Caki2 (cell line): ENCODE measurements at places on chromosomes 12 and 14.

DNA sequence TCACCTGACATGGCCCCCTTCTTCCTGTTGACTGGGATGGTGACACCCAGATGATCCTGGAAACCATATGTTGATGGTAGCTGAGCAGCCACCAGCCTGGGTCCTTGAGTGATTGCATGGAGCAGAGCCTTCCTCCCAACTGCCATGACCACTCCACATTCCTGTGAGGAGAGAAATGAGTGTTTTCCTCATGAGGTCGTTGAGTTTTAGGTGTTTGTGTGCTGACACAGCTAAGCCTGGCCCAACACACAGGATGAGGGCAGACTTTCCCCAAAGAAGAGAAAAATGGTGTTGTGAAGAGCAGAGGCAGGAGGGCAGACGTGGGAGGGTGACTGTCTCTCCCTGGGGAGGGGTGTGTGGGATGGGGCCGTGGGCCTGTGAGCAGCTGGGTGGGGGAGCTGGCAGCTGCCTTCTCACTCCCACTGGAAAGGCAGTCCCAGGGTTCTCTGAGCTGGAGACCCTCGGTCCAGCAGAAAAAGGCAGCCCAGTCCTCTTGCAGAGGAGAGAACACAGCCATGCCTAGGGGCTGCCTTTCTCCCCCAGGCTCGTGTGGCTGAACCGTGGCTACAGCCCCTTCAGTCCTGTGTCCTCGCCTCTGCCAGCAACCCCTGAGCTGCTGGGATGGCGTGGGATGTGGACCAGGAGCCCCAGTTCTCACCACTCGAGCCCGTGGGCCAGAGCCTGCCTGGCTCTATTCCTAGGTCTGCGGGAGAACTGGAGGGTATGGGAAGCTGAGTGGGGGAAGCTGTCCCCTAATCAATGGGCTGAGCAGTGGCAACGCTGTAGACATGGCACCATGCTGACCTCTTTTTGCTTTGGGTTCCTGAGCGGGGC, 257.0 kb downstream of the ADGRD1 start:
- DNase-seq, result no peak

- no peak for DNase-seq
These were observed 3.7 kb downstream of the TMEM52B start for GRCh38 chr12:10182354-10183049.

- DNase-seq, result peak; percentile 84
These were observed 65.0 kb downstream of the PITPNM2 start for GRCh38 chr12:123085730-123086487.

DNA sequence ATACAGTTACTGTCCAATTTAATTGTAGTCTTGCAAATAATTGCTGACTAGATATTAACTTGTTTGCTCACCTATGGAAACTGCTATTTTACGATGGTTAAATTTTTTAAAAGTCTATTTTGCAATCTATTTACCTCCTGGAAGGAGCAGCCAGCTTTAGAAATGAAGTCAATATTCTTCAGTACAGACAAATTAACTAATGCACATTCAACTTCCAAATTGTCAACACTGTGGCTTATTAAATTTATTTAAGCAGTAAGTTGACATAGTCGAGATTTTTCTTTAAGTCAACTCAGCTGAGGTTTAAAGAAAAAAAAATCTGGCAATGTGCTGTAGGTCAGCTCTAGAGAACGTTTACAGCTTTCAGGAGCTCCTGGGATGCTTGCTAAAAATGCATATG, 221.2 kb downstream of the SSPN start:
- no peak for DNase-seq

DNA sequence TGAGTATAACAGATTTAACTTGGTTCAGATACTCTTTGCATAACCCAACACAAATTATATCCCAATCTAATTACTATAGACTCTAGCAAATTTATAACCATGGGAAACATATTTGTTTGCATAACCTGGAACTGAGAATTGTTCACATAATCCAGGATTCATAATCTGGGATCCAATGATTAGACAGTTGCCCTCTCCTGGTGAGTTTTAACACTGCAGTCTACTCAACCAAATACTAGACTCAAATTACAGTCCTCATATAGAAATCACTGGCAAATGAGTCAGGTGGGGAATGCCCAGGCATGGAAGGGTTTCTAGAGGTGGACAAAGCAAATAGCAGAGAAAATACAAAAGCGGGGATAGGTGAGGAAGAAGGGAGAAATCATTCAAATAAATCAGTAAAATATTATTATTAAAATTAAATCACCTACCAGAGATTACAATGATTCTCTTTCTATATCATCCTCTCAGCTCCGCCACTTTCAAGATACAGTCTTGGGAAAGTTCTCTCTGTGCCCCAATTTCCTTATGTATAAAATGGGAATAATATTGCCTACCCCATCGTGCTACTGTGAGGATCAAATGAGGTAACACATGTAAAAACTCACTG, 9.4 kb downstream of the GCH1 start:
- peak; percentile 43 for DNase-seq

- DNase-seq, result no peak
These were observed 4.2 kb upstream of the LRR1 start for GRCh38 chr14:49594347-49595091.

GRCh38 chr12:132888852-132889251, 1.4 kb upstream of the CHFR start:
- no peak for DNase-seq

GRCh38 chr12:103924761-103925641, 5.2 kb upstream of the HSP90B1 start:
- peak; percentile 46 for DNase-seq

GRCh38 chr14:55899531-55899930, 218.7 kb upstream of the PELI2 start:
- no peak for DNase-seq

DNA sequence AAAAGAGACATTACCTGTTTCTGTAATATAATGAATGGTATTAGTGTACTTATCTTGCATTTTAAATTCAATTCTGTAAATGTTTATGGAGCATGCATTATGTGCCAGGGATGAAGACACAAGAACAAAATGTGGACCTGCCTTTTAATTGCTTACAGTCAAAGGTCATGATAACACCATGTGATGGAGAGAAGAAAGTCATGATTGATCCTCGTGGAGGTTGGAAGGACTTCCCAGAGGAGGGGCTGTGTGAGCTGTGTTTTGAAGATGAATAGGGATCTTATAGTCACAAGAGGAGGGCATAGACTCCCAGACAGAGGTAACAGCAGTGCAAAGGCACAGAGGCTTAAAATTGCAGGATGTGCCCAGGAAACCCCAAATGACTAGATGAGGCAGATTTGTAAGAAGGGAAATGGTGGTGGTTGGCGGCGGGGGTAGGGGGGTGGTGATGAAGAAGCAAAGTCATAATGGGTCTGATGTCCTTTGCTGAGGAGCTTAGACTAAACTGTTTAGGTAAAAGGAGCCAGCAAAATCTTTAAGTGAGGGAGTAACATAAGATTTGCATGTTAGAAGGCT, 151.5 kb downstream of the PRKCH start:
- DNase-seq, result no peak

- no peak for DNase-seq
These were observed 63.4 kb downstream of the LGMN start for GRCh38 chr14:92684801-92685560.

DNA sequence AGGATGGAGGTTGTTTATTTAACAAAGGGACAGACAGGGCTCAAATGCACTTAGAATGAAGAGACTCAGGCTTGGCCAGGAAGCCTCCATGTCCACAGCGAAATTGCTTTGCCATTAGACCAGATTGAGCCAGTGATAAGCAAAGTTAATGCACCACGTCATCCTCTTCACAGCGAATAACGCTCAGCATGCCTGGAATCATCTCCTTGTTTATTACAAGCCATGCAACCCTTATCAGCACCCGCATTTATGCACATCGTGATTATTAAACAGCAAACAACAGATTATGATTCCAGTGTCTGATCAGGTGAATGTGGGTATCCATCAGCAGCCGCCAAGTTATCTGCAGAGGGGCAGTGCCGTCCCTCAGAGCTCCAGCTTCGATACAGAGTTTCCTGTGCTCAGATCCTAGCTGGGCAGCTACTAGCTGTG, 175.0 kb upstream of the TMEM132C start:
- no peak for DNase-seq

GRCh38 chr14:26896447-26896846, 298.6 kb upstream of the NOVA1 start:
- no peak for DNase-seq

DNA sequence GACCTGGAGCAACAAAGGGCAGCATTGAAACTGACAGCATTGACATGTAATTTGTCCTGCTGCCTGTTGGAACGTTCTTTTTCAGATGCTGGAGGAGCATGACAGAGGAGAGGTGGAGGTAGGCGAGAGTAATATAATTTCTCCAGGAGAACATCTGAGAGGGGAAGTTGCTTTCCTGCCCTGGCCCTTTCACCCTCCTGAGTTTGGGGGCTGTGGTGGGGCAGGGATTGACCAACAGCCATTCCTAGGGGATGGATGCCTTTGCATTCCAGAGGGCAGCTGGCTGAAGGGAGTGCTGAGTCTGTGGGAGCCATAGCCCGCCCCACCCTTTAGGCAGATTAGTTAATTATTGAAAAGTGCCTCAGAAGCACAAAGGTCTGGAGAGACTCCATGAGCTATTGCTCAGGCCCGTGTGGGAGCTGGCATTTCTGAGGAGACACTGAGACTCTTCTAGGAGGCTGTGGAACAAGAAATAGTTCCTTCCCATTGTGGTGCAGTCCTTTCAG, 73.5 kb downstream of the ARF6 start:
- peak; percentile 90 for DNase-seq

- DNase-seq, result no peak
These were observed 94.6 kb upstream of the ALG10B start for GRCh38 chr12:38222011-38222410.

DNA sequence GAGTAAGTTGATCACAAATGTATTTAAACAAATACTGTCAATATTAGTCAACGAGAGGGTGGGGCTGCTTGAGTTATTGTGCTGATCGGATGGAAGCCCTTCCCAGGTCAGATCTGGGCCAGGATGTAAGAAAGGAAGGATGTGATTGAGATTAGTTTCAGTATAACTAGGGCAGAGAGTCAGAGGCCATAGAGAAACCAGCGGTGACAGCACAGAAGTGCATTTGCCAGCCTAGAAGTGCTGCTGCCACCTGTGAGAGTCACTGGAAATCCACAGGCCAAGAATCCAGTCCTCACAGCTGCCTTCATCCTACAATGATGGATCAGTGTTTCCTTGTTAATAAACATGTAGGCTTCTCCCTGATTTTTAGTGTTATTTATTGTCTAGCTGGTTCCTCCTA, 9.8 kb upstream of the FERMT2 start:
- no peak for DNase-seq

- no peak for DNase-seq
These were observed 513 bp downstream of the CCNK start for GRCh38 chr14:99481745-99482099.

DNA sequence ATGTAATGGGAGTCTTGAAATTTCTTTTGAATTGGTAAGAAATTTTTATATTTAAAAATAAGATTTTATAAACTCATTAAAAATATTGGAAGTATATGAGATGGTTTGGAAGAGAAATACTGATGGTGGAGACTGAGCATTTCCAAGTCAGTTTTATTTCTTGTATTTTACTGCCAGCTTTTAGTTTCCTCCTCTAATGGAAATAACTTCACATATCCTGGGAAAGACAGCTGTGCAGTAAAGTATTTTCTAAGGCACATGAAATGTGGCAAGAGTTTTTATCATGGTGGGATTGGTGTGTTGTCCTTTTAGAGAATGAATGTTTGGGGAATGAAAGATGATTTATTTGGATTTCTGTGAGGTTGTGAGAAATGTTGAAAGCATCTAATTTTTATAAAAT, 346.9 kb upstream of the RGS6 start:
- DNase-seq, result no peak

- DNase-seq, result peak; percentile 84
These were observed 18.1 kb downstream of the MLXIP start for GRCh38 chr12:122096591-122097149.

DNA sequence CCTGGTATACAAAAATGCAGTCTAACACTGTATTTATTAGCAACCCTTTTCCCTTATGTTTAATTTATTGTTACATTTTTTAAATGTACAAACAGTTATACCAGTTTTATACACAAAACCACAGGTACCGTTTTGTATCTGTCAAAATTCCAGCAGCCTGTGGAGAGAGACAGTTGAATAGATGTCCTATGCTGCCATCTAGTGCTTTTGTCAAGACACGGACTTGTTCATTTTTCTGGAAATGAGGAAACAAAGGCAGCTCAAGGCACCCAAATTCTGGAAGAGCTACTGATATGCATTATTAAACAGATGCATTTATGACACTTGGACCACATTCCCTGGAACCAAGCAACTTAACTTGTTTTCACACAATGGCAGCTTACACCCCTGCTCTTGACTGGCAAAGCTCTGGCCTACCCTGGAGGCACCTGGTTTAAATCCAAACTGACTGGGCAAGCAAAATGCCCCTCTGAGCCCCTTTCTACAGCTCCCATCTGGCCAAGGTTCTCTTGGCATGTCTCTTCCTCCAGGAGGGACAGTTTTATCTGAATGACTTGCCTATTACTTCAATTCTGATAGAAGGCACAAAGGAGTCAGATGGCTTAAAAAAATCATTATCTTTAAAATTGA, 286.9 kb upstream of the PRKD1 start:
- DNase-seq, result peak; percentile 22

GRCh38 chr12:65685514-65685913, 138.8 kb upstream of the HMGA2 start:
- DNase-seq, result no peak

- peak; percentile 74 for DNase-seq
These were observed 34.8 kb upstream of the FRMD6 start for GRCh38 chr14:51616724-51617409.

DNA sequence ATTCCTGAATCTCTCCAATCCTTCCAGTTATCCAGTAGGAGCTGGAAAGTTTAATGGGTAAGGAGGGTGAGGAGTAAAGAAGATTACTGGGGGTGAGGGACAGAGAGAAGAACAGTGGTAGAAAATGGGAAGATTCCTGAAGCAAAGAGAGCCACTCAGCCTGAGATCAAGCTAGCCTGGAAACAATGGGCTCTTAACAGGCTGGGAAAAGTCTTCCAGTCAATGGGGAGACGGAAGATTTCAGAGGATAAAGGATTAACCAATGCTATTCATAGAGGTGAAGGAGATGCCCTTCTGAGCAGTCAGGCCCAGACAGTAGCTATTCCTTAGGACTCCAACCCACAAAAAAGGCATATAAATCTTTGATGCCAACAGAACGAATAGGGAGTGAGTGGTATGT, 14.8 kb downstream of the GDF11 start:
- no peak for DNase-seq
